ENCODE measurements at places on chromosomes 4 and X.
A peak's percentile ranks its signal among the peaks of the same experiment; 100 is the strongest.

DNA sequence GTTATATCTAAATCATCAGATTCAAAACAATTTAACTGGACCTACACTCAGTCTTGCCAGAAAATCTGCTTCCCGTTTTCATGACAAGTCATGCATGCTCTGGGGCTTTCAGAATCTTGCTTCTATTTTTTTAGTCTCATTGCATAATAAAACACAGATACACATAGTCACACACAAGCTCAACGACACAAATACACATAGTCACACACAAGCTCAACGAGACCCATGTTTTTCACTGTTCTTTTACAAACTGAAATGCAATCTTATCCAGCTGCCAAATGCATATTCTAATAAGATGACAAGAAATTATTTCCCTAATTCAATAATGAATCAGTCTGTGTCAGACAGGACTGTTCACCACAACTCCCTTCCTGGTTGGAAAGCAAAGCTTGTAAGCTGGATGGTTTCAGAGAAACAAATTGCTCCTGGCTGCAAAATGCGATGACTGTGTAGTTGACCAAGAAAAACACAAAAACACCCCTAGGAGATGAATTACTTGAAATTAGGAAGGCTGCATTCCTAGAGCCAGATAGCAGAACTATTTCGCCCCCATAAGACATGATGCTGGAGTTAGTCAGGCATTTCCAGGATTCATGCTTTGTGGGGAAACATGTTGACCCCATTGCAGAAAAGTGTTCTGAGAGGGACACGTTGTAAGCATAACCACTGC is 208.7 kb downstream of the CHIC2 start:
- DNase-seq = no peak

- no peak for DNase-seq
Measured at GRCh38 chr4:48248559-48248953, 21.1 kb downstream of the TEC start.

GRCh38 chr4:110055158-110055768 is 142.6 kb downstream of the EGF start:
- no peak for DNase-seq

DNA sequence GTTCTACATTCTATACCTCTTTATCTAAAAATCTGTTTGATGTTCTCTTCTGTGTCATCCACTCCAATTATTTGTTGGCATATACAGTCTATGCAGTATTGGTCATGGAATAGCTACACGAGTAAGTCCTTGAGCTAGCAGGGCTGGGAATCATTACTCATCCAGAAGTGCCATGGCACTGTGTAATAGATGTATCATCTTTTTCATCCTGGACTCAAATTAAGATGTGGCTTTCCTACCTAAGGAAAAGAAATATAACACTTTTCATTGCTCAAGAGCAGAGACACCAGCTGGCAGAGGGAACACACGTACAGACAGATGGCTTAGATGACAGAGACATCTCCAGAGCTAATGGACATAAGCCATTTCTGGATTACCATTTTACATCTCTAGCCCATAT is 159.8 kb downstream of the FAM13A start:
- DNase-seq = no peak

DNA sequence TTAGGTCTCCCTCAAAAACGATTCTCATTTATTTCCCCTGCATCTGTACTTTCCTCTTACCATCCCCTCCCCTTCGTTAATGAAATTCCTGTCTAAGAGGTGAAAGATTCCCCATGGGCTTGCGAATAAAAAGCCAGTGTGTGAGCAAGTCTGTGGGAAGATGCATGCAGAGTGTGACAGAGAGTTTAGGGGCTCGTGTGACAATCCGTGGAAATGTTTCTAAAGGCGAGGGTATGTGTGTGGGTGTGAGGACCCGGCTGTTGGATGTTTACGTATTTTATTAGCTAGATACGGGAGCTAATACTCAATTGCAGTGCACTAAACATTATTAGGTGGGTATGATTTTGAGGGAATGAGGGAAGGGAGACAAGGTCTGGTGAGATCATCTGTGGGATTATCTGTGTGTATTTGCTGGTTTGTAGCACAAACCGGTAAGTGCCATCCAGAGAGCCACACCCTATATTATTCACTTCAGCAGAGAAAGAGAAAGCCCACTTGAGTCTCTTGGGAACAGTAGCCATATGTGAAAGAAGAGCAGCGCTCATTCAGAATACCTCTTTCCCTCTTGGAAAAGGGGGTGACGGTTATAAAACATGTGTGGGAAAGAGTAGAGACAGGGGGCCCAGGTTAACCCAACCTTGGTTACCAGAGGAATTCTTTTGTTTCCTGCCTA is 893 bp upstream of the HOPX start:
- DNase-seq = no peak

DNA sequence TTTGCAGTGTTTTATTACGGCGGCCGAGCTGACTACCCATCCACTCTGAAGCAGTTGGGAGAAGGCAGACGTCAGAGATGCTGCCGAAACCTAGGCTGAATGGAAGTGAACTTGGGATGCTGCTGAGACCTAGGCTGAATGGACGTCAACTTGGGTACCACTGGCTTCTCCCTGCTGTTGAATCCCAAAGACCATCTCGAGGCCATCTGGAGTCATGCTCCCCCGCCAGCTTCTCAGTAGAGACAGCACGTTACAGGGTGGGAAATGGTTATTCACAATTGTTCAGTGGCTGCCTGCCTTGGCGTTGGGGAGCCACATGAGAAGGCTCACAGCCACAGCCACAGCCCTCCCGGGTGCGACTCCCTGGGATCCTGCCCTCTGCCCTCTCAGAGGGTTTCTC is 40.9 kb downstream of the P2RY8 start:
- DNase-seq = peak; percentile 0

DNA sequence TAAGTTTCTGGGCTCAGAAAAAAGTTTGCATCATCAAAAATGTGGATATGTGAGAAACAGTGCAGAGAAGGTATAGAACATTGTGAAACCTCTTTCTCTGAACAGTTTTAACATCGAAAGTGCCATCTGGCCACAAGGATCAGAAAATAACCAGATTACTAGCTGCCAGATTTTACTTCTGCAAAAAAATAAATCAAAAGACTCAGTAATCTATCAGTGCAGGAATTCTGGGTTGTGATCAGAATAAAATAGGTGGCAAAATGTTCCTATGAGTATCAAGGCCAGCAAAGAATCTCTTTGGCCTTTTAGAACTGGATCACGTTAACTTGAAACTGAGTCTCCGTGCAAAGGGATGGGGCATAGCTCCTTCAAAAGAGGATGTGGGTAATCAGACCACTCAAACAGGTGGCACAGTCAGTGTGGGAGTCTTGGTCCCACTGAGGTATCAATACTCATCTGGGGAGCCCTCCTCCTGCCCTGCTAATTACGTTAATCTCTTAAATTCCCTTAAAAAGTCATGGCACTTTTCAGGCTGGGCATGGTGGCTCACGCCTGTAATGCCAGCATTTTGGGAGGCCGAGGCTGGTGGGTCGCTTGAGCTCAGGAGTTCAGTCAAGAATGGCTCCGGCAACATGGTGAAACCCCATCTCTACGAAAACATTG is 26.7 kb upstream of the RBM47 start:
- DNase-seq = no peak

DNA sequence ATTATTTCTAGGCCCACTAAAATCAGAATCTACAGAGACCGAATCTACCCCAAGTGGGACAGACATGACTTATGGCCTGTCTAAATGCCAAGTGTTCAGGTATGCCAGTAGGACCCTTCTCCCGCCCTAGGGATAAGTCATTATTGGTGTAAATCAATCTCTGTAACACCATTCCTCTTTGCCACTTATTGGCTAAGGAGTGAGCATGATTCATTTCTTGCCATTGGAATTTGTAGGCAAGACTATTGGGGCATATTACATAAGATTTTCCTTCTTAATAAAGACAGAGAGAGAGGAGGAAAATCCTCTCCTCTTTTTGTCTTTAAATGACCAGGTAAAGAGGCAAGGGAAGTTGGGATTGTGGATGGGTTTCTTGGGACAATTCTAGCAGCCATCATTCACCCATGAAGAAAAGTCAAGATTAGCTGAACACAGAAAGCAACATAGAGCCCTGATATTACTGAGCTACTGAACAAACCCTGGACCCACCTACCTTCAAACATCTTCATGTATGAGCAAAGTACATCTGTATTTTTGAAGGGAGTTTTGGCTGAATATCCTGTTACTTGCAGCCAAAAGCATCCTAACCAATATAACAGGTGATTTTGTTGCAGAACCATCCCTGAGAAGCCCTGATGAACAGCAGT is 2.6 kb downstream of the SLC9B2 start:
- DNase-seq = no peak

GRCh38 chr4:84907145-84907544 is 59.3 kb downstream of the WDFY3 start:
- no peak for DNase-seq

GRCh38 chr4:76074993-76075600 is 588 bp downstream of the ART3 start:
- no peak for DNase-seq

DNA sequence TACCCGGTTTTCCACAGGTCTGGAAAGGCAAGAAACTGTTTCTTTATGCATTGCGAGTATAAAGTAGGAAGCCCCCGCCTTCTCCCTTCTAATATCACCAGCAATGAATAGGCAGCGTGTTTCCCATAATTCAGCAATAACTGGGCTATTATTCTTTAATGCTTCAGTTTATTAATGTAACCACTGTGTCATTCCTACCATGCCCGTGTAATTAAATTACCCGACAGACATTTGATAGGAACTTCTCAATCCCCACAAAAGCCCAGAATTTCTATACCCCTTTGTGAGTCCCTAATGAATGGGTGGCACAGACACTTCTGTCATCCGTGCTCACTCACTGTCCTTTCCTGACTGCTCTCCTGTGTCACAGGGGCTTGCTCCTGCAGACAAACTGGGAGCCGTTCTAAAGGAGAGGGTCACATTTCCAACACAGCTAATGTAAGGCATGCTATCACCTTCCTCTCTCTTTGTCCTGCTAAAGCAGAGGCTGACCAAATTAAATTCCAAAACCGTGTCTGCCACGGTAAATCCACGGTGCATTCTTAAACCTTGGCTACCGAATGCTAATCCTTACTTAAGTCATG is 108.5 kb upstream of the MID1 start:
- no peak for DNase-seq

DNA sequence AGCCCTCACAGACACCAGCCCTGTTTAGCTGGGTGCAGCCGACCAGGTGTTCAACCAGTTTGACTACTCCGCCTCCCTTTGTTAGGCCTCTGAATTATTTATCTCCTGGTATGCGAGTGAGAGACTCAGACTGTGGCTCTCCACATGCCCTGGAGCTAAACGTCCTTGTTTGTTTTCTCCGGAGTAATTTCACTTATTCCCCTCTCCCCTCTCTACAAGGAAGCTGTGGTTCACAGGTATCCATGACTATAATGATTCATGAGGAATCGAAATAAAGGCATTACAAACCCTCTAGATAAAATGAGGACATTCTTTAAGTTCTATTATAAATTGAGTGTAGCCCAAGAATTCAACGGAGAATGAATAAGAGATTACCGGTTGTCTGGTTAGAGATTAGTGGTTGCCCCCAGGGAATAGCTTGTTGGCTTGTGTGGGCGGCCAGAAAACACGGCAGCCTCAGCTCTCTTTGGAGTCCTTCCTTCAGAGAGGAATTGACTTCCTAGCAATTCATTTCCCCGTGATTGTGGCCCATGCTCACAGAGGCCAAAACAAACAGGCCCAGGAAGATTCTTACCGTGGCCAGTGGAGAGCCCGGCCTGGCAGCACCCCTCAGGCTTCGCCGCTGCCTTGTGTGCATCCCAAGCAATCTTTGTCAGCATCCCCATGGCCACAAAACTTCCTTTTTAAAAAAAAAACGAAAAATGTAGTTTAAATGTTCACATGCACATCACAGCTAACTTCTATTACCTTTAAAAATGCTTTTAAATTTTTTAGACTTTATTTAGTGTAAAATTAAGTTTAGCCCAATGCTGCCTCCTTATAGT is 60.2 kb upstream of the CBR4 start:
- no peak for DNase-seq

- peak; percentile 8 for DNase-seq
Measured at GRCh38 chrX:30822068-30822681, 66.9 kb downstream of the TAB3 start.

DNA sequence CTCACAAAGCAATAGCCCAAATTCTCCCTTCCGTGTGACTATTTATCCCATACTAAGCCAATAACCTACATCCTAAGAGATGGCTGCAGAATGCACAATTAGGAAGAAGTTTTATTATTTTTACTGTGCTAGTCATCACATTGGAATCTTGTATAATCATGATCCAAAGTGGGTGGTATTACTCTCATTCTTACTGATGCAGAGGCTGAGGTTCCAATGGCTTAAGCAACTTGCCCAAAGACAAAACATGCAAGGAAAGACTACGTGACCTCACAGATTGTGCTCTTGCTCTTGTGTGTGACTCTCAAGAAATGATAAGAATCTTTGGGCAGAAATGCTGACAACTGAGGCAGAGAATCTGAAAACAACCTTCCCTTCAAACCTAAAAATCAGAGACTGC is 212.2 kb downstream of the LDB2 start:
- no peak for DNase-seq

GRCh38 chr4:186095406-186095805 is 9.1 kb upstream of the FAM149A start:
- DNase-seq = no peak

DNA sequence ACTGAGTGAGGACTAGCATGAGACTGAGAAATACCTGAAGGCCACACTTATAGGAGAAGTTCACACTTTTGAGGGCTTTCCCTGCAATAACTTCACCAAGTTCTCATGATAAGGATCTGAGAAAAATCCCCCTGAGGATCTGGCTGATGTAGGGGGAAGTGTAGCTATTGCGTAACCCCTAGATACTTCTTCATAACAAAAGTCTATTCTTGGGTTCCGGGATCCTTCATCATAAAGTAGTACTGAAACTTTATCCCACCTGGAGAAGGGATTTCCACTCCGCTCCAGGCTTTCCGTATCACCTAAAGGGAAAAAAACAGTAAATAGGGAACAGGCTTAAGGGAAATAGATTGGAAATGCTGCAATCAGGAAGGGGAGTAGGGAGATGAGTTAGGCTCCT is 13.3 kb downstream of the USP27X start:
- DNase-seq = no peak

GRCh38 chrX:120463241-120463640 is 5.9 kb downstream of the LAMP2 start:
- peak; percentile 41 for DNase-seq

GRCh38 chr4:3391422-3391821 is 50.3 kb upstream of the HGFAC start:
- DNase-seq = no peak

- peak; percentile 19 for DNase-seq
Measured at GRCh38 chr4:145909281-145909715, 29.3 kb downstream of the ZNF827 start.

GRCh38 chr4:166104623-166105022 is 231.6 kb downstream of the TLL1 start:
- DNase-seq = no peak

- no peak for DNase-seq
Measured at GRCh38 chr4:27123769-27124124, 263.1 kb downstream of the STIM2 start.

GRCh38 chrX:19368576-19368975 is 24.8 kb downstream of the PDHA1 start:
- no peak for DNase-seq

DNA sequence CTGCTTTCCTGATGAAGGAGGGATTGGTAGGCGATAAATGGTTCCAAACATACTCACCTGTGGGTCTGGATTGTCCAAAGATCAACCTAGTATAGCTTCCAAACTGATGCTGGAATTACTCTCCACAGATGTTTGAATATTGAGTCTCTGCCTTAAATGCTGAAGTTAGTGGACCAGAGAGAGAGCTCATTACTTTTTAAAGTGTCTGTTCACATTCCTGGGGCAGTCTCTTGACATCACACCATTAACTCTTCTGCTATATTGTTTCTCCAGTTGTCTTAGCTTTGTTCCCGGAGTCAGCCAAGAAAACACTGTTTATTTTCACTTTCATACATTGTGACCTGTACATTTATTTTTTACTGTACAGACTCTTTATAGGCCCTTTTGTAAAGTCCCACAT is 35.4 kb downstream of the ARHGEF38 start:
- DNase-seq = no peak

Data from hematopoietic multipotent progenitor cell treated with erythropoietin and hydrocortisone succinate and interleukin-3 and kit ligand, for 8 days (in vitro differentiated cells).